ENCODE measurements at places on chromosomes 12 and 14.

- no peak for DNase-seq
Observed at GRCh38 chr12:67716817-67717216, 68.3 kb downstream of the DYRK2 start.

GRCh38 chr14:81382517-81383225 lies 17.5 kb downstream of the STON2 start:
- DNase-seq: no peak

DNA sequence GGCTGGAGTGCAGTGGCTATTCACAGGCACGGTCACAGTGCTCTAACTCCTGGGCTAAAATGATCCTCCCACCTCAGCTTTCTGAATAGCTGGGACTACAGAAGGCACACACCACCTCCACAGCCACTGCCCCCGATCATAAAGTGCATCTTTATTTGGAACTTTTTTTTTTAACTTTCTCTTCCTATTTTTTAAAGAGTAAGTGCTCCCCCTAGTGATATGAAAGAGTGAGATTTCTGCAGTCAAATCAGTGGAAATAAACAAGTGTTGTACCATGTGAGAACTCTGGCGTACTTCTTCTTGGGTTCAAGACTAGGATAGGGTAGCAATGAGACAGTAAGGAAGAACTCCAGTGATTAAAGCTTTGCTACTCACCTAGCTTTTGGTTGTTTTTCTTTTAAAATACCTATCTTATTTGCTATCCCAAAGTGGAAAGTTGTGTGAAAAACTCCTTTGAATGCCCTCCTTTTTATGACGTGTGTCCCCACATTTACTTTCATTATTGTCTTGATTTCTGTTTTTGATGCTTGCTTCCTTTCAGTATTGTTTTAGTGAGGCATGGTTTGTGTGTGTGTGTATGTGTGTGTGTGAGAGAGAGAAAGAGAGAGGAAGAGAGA lies 6.6 kb downstream of the PPP4R4 start:
- DNase-seq: no peak

DNA sequence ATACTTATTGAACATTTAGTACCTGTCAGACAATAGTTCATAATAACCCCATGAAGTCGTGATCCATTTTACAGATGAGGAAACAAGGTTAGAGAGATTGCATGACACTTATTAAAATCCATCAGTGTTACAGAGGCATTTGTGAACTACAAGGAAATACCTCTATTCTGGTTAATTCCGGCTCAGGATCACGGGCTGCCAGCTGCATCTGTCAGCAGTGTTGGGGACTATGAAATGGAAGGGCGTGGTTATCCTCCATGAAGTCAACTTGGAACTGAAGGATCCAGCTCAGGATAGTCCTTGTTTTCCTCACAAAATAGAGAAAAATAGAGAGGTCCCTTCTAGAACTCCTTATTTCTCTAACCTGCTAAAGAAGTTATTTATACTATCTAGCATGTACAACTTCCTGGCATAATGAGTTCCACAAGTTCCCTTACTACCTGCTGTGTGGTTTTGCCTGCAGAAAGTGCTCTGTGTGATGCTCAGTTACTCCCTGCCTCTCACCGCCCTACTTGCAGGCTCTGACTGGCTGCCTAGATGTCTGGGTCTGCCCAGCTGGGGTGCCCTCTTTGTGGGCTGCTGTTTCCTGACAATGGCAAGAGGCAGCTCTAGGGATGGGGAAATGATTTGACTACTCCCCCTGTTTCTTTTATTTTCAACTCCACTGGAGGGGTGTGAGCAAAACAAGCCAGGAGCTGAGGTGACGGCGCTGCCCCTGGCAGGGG lies 36.8 kb downstream of the PLXNC1 start:
- DNase-seq: no peak

DNA sequence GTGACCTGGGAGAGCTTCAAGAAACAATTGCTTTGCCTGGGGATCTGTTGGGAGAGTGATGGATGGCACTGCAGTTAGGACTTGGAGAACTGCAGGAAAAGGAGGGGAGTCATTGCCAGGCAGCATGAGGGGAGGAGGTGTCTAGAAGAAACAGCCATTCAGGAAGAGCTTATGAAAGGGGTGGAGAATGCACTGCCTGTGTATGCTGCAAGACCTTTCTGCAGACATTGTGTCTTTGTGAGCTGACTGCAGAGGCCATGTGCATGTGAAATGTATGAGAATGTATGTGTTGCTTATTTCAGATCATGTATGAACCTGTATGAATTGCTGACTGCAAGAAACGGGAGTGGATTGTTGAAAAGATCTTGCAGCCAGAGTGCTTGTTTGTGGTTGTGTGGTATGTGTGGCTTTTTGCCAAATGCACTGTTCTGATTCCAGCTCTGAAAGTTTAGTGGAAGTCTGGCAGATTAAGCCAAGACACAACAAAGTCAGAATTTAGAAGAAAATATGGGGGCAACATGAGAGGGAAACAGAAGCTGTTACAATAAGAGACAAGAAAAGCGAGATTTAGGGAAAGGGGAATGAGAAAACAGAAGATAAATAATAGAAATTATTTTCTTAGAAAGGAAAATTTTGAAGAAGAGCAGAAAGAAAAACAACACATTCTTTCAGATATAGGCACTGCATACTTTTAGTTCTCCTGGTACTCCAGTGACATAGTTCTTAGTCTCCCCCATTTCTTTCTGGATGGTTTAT lies 9.8 kb upstream of the RIMKLB start:
- no peak for DNase-seq

- peak; percentile 67 for DNase-seq
Observed at GRCh38 chr12:53207042-53207441, at the start of gene ITGB7. TSS of gene ITGB7 (minus strand) at chr12:53207251. CDS start at chr12:53200443, 6,808 bp downstream.

- DNase-seq: no peak
Observed at GRCh38 chr12:24200010-24200409, 250.5 kb upstream of the SOX5 start.

- DNase-seq: no peak
Observed at GRCh38 chr14:68979722-68980451, 785 bp upstream of the ACTN1 start.

- no peak for DNase-seq
Observed at GRCh38 chr12:69948851-69949250, 123.8 kb downstream of the MYRFL start.

GRCh38 chr14:88955455-88955854 lies 131.0 kb downstream of the TTC8 start:
- DNase-seq: no peak

DNA sequence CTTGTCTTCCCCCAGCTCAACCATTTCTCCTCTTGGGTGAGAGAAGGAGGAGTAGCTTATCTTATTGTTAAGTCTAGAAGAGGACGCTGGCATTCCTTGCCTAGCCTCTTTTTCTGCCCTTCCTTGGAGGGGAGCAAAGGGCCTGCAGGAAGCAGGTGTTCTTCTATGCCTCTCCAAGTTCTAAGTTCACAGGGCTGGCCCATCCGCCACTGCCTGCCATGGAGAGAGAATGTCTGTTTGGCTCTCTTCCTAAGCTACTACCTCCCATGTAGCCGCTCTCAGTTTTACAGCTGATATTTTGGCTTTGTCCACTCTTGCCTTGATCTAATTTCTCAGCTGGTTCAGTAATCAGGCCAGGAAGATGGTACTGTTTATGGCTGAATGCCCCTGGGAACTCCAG lies 201.2 kb downstream of the NTF3 start:
- no peak for DNase-seq

GRCh38 chr14:64763801-64764621 lies 59.8 kb downstream of the PLEKHG3 start:
- no peak for DNase-seq

DNA sequence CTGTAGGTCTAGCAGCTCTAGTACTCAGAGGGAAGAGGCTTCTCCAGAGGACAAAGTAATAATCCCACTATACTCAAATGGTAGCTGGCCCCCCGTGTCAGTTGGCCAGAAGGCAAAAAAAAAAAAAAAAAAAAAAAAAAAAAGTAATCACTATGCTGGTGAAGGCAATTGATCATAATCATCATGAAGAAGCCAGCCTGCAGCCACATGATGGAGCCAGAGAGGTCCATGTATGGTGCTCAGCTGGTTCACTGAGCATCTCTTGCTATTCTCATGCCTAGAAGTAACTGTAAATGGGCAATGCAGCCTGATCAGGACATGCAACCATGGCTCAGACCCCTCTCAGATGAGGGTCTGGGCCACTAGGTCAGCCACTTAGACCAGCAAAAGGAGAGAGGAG lies 378.8 kb downstream of the MED13L start:
- DNase-seq: no peak
